ENCODE measurements at places on chromosomes 2 and 18.

DNA sequence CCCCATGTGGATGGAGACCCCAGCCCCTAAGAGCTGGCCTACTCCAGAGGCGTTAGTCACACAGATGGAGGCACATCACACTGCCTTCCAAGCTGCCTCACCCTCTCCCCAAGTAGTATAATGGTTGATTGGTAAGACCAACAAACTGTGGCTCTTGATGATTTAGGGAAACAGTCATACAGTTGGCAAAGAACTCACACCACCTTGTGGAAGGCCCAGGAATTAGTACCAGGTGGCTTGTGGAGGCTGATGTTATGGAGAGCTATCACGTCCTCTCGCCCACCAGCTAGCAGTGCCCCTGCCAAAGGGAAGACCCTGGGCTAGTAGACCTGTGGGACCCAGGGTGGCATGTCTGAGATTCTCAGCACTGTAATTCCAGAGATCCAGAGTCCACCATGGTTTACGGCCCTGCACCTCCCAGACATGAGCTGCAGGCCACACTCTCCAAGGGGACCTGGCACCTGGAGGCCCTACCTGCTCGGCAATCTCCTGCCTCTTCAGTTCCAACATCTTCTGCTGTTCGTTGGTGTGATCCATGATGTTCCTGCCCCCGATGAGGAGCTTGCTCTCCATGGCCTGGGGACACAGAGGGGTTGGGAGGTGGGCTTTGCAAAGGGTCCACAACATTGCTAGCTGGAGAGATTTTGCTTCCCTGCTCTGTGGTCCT lies 26.3 kb downstream of the KIF3C start:
- DNase-seq = no peak

GRCh38 chr2:675982-676646 lies 1.1 kb downstream of the TMEM18 start:
- peak; percentile 87 for DNase-seq

DNA sequence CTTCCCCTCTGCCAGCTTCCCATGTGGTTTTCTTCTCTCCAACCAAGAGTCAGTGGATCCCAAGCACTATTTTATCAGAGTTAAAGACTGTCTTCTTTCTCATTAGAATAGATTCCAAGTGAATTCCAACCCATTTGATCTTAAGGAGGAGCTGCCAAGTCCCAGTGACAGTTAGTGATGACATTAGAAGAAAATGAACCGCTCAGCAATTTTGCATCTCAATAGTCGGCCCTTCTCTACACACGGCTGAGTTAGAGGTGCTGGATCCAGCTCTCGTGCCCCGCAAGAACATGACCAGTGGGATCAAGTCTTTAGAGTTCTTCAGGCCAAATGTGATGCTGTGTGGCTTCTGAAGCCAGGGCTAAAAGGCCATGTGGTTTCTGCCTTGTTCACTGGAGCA lies 132.6 kb downstream of the SH3BP4 start:
- DNase-seq = no peak

DNA sequence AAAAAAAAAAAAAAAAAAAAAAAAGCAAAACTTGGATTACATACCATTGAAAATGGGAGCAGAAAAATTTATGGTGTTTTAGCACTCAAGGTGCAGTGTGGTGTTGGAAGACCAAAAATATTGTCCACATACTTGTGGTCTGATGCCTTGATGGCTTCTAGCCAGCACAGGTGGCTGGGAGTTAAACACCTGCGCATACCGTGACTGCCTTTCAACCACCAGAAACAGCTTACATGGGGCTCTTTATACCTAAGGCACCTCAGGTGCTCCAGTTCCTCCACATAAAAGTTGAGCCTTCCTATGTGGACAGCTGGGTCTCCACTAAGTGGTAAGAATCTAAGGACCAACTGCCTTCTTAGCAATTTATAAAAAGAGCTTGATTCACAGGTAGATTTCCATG lies 802.6 kb upstream of the CELF4 start:
- no peak for DNase-seq

DNA sequence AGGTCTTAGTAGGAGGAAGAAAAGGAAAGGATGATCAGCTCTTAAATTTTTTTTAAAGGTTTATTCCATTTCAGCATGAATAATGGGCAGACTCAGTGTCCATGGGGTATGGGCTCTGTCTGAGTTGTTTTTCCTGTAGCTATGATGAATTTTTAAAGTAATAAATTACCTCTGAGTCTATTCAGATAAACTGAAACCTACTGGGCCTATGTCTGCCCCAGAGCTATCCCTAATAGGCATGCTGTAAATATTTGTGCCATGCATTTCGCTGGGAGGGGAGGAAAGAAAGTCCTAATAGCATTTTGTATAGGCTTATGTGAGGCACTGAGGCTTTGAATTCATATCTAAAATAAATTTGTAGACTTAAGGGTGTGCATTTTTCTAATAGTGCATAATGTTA lies 210.4 kb upstream of the BOD1L2 start:
- DNase-seq = no peak

DNA sequence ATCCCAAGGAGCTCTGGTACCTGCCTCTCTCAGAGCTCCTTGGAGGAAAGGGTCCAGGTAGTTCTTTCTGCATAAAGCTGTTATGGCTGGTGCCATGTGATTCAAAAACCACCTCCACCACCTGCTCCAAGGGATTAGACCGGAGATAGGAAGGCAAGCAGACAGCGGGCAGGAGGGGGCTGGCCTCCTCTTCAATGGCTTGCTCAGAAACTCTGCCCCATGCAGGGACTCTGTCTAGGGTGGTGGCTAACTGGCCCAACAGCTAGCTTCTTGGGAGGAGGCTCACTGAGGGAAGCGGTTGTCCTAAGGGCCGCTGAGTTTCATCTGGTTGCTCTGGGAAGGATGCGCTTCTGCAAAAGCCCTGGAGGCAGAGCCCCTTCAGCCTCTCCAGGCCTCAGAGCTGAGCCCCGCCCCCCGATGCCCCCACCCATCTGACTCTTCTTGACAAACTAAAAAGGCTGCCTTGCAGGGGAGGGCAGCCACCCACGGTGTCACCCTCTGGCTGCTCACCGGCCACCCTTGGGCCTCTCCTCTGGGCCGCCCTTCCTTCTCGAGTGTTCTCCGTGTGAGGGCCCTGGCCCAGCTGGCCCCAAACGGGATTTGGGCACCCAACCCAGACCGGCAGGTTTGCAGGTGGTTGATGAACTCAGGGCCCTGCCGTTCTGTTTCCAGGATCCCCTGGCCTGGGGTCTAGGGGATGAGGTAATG lies 90.2 kb downstream of the MCFD2 start:
- no peak for DNase-seq

- DNase-seq = no peak
These were observed 325.8 kb upstream of the SPHKAP start for GRCh38 chr2:228507231-228507824.

GRCh38 chr18:27871726-27872125 lies 305.2 kb downstream of the CDH2 start:
- no peak for DNase-seq

- no peak for DNase-seq
These were observed at the start of gene CD8A for GRCh38 chr2:86790676-86791572. CD8A (minus strand) TSS chr2:86790913; CDS start chr2:86790825, 88 bp downstream.

- no peak for DNase-seq
These were observed 26.9 kb downstream of the GPR55 start for GRCh38 chr2:230898016-230898712.

- no peak for DNase-seq
These were observed 430.1 kb downstream of the FBXO15 start for GRCh38 chr18:73717570-73717969.

- DNase-seq = no peak
These were observed 6.4 kb downstream of the CD207 start for GRCh38 chr2:70828914-70829824.

DNA sequence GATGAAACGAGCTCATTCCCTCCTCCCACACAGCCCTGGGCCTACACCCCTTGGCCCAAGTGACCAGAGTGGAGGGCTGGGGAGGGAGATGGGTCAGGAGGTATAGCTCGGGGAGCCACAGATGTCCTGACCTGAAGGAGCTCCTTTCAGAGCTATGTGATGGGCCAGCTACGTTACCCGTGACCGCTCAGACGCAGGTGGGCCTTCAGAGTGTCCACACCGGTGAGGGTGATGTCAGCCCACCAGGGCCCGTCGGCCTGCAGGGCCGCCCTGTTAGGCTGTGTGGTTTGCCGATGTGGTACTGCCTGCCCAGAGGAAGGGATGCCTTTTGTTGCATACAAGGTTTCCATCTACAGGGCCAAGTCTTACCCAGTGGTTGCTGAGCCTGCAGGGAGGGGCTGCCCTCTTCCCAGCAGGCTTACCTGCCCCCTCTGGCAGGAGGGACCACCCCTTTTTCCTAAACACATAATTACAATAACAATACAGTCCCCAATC lies 41.8 kb upstream of the FOSL2 start:
- no peak for DNase-seq

GRCh38 chr2:121334581-121335293 lies 49.7 kb upstream of the TFCP2L1 start:
- no peak for DNase-seq

GRCh38 chr2:166256896-166257295 lies 118.8 kb downstream of the SCN9A start:
- no peak for DNase-seq

GRCh38 chr2:42928161-42928691 lies 135.8 kb upstream of the HAAO start:
- DNase-seq = no peak

GRCh38 chr18:50045126-50045525 lies 149.8 kb downstream of the MYO5B start:
- no peak for DNase-seq

GRCh38 chr2:41965173-41965908 lies 82.5 kb upstream of the PKDCC start:
- no peak for DNase-seq

GRCh38 chr2:219569041-219569440 lies 2.3 kb downstream of the OBSL1 start:
- DNase-seq = no peak

DNA sequence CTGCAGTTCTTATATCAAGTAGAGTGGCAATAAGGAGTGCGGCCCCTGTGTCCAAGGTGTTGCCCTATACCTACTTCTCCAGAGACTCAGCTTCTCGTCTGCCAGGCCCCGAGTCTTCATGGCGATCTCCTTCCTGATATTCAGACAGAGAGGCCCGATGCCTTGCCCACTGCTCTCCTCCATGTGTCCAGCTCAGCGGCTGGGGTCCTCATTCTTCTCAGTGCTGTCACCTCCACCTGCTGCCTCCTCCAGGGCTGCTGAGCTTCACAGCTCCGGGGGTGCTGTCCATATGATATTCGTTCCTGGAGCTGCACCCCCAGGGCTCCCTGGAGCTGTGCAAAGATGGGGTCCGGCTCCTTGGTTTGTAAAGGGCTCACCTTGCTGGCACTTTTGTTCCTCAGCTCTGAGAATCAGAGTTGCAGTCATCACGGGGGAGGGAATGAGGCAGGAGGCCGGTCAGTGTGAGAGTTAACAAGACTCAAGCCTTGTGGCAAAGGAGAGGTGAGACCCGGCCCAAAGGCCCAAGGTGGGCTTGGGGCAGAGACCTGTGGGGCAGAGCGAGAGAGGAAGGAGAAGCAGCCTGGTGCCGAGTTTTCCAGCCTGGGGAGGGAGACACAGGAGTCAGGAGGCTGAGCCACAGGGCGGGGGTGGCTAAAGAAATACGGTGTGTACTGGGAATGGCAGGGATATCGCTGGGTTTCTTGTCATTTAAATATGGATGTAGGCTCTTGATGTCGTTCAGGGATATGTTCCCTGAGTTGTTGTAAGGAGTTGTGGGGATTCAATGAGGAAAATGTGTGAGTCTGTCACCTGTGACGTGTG lies 120.6 kb downstream of the CTIF start:
- no peak for DNase-seq
